ENCODE measurements at places on chromosomes 3 and 15.

- no peak for DNase-seq
Measured at GRCh38 chr15:47696351-47696750, 21.0 kb upstream of the SEMA6D start.

- DNase-seq: no peak
Measured at GRCh38 chr3:44654039-44654438, 5.5 kb downstream of the ZNF35 start.

- no peak for DNase-seq
Measured at GRCh38 chr15:51077221-51078153, 17.2 kb downstream of the TNFAIP8L3 start.

GRCh38 chr3:181886676-181887075 lies 175.0 kb downstream of the SOX2 start:
- DNase-seq: no peak

- no peak for DNase-seq
Measured at GRCh38 chr3:87145553-87145952, 81.6 kb upstream of the CHMP2B start.

DNA sequence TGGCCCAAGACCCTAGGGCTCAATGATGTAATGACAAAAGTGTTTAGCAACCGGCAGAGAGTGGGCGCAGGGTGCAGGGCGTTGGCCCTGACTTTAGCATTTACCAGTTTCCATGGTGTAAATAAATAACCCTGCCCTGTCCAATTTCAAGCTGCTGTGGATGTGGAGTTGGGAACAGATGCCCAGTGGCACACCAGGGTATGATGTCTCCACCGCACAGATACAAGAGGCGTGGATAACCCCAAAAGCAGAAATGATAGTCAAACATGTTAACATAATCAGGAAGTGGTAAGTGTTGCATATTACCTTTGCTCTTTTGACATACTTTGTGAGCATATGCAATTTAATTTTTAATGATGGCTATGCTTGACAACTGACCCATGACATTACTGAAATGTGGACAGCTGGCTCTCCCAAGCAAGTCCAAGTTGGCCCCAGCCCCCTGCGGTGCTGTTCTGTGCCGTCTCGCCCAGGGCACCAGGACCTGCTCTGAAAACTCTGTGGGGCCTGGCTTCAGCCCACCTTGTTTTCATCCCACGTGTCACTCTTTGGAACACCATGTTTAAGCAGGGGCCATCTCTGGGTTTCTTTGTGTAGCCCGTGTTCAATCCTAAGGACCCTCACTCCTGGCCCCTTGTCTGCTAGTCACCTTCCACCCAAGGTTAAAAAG lies 10.8 kb upstream of the ANPEP start:
- no peak for DNase-seq

- no peak for DNase-seq
Measured at GRCh38 chr3:116929505-116930222, 220.1 kb downstream of the TUSC7 start.
